ENCODE measurements at places on chromosomes 12 and 14.

GRCh38 chr12:62862259-62862881 lies 72.6 kb downstream of the PPM1H start:
- no peak for DNase-seq

DNA sequence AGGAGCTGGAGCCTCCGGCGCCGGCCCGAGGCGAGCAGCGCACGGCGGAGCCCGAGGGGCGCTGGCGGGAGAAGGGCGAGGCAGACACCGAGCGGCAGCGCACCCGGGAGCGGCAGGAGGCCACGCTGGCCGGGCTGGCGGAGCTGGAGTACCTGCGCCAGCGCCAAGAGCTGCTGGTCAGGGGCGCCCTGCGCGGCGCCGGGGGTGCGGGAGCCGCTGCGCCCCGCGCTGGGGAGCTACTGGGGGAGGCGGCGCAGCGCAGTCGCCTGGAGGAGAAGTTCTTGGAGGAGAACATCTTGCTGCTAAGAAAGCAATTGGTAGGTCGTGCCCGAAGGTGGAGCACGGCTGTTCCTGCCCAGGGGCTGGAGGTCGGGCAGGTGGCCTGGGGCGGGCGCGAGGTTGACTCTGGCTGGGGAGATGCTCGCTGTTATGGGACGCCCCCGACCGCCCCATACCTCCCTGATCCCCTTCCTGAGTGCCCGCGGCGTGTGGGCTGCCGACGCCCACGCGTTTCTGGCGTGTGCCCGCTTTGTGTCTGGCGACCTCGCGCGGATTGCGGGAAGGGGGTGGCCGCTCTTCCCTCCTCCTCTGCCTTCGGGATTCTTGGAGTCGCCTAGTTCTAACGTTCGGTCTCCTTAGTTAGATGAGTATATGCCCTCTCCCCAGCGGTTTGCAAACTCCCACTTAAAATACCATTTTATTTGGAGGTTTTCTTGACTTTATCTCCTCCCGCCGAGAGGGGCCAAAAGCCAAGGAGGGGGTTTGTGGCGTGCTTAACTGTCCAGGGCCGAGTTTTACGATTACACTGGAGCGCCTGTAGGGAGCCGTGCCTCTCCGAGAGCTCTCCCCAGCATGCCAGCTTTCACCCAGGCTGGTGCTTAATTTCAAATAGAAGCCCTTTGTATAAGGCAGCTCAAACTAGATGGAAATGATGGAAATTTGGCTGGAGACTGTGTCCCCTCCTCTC lies 752 bp downstream of the DACT1 start:
- DNase-seq: peak; percentile 57

DNA sequence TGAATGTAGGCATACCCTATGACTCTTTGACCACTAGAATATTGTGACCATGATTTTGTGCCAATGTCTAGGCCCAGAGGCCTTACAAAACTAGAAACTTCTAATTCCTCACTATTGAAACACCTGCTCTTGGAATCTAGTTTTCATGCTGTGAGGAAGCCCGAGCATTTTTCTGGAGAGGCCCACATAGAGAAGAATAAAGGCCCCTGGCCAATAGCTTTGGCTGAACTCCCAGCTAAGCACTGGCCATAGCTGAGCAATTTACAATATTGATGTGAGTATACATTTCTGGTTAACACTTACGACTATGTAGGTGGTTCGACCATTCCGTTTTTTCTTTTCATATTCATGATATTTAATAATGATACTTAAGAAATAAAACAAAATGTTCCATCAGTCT lies 190.3 kb downstream of the KCNH5 start:
- no peak for DNase-seq

DNA sequence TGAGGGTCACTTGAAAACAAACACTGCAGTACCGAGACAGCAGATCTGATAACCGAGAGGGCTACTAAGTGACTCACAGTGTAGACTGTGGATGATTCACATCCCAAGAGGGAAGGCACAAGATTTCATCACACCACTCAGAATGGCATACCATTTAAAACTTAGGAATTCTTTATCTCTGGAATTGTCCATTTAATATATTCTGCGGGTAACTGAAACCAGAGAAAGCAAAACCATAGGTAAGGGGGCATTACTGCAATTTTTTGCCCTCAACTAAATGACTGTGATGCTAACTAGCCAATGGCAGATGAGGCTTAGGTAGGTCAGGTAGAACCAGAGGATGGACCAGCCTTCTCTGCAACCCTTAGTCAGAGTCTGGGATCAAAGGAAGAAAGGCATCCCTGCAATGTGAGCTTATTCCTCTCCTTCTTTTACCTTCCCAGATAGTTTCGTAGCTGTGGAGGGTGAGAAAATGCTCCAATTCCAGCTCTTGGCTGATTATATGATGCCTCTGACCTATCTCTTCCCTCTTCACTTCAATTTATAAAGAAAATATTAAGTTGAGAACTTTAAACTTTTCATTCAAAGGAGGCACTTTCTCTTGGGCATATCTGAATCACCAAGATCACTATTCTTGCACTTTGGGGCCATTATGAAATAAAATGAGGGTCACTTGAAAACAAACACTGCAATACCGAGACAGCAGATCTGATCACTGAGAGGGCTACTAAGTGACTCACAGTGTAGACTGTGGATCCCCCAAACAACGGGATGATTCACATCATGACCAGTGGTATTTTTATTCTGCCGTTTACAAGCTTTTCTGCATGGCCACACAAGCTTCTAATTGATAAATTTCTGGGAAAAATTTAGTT lies 6.8 kb downstream of the ART4 start:
- DNase-seq: no peak

DNA sequence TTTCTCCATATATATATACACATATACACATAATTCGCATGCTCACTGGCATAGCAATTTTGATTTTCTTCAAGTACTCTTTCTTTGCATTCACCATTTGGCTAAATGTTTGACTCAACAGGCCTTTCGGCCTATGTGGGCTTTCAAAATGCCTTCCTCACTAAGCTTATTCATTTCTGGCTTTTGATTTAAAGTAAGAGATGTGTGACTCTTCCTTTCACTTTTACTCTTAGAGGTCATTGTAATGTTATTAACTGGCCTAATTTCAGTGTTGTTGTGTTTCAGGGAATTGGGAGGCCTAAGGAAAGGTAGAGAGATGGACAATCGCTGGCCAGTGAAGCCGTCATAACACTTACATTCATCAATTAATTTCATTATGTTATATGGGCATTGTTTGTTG lies 14.5 kb upstream of the KLRD1 start:
- DNase-seq: no peak

DNA sequence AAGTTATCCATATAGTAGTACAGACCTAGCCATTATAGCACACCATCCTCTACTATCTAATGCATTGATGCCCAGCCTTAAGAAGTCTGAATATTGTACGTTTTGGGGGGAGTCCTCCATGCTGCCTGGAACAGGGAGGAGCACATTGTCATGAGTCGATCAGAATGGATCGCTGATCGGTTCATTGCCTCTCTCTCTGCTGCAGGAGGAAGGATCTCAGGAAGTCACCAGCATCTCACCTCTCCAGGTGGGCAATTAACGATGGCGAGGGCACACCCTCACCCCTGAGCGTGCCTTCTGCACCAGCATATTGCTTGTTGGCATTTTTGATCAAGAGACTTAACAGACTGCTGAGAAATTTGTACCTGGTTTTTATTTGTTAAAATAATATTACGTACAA lies 11.5 kb downstream of the CCND2 start:
- DNase-seq: no peak

- no peak for DNase-seq
These were observed 197.0 kb upstream of the C14orf180 start for GRCh38 chr14:104382361-104383087.

DNA sequence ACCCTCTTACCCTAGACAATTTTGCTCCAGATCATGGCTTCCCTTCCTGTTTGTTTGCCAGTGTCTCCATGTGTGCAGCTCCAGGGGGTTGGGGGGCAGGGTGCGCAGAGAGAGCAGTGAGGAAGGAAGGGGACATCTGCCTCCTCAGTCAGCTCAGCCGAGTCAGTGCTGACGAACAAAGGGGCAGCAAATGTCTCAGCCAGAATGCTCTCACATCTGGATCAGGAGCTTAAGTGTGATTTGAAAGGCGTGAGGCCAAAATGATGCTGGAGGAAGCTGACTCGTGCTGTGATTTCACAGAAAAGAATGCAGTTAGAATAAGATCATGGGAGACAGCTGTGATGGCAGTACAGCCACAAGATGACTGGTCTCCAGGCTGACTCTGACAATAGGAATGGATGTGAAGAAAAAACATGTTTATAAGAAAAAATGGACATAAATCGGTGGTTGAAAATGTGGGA lies 27.1 kb upstream of the CDK17 start:
- peak; percentile 42 for DNase-seq

DNA sequence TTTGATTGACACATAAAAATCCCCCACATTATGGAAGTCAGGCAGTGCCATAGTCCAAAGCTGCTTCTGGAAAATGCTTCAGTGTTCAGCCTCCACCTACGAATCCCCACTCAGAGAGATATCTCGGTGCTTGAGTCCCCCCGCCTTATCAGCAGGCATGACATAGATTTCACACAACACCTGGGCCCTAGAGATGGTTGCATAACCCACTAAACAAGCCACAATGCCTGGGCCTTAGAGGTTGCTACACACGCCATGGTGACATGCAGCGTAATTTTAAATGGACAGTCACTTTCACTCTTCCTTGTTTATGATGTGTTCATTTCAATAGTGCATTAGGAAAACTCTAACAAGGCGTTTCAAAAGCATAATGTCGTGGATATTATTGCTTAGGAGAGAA lies 38.0 kb downstream of the CCDC60 start:
- no peak for DNase-seq

GRCh38 chr12:24728366-24728765 lies 220.5 kb downstream of the BCAT1 start:
- DNase-seq: no peak

DNA sequence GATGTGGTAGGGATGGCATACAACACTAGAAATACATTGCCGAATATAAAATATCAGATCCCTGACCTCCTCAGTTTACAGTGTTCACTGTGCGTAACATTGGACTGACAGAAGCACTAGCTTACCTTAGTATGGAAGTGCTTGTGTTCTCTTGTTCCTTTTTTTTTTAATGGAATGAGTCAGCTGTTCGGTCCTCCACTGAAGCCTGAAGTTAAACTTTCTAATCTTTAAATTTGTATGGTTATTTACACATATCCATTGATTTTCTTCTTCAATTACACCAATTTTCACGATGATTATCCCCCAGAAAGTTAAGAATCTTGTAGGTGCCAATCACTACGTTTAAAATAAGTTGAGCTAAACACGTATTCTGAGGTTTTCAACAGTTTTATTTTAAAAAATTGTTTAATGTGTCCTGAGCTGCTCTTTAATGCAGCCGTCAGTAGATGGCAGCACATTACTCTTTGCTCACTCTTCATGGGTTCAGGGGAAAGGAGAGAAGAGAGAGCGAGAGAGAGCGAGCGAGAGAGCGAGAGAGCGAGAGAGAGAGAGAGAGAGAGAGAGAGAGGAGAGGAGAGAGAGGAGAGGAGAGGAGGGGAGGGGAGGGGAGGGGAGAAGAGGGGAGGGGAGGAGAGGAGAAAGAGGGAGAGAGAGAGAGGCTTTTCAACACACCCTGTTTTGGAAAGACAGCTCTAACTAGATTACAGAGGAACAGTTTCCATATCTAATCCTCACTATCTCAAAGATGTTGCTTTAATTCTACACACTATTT lies 134.7 kb upstream of the SCAF11 start:
- peak; percentile 46 for DNase-seq

- peak; percentile 59 for DNase-seq
These were observed 32.4 kb downstream of the LTBP2 start for GRCh38 chr14:74579447-74580274.

DNA sequence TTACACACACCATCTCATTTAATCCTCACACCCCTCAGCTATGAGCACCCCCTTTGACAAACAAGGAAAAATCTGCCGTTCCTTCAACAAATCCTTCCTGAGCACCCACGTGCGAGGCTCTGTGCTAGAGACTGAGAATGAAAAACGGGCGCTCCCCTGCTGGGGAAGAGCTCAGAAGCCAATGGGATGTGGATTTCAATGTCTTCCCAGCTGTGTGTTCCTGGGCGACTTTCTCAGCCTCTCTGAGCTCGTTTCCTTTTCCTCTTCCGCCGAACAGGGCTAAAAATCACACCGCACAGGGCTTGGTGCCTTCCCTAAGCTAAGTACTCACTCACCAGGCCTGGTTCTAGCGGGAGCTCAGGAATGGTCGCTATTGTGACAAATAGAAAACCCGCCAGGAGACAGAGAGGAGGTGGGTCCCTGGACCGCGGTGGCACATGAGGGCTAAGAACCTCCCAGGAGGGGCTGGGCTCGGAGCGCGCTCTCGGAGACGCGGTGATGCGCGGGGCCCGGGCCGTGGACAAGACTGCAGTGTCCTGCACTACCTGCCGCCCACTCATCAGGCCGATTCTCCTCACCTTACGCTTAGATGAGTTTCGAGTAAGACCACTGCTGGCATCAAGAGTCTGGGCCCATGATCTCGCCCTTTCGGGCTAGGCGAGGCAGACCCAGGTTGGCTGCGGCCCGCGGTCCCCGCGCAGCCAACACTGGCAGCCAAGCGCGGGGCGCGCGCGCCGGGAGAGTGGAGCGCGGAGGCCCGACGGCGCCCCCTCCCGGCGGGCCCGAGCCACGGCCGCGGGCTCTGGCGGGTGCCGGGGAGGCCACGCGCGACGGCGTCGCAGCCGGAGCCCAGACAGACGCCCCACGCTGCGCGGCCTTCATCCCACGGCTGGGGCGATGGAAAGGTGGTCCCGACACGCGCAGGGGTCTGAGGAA lies 17.0 kb downstream of the ZDHHC22 start:
- peak; percentile 75 for DNase-seq

- DNase-seq: no peak
These were observed 27.4 kb upstream of the METAP2 start for GRCh38 chr12:95446506-95446900.

DNA sequence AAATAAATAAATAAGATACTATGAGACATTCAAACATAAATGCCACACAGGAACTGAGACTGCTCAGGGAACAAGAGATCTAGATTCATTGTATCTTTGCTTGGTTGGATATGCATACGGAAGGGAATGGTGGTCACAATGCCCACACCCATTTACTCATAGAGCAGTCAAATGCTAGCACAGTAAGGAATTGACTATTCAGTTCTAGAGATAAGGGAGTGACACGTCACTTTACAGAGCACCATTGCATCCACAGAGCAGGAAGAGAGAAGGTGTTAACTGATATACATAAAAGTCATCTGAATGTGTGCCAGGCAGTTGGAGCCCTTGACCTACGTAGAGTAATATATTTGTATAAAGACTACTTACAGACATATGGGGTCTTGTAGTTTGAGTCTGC lies 530.0 kb upstream of the NOVA1 start:
- no peak for DNase-seq

- peak; percentile 21 for DNase-seq
These were observed 52.0 kb downstream of the KCNMB4 start for GRCh38 chr12:70418101-70418500.

GRCh38 chr12:124713041-124713435 lies 145.6 kb upstream of the NCOR2 start:
- DNase-seq: no peak

DNA sequence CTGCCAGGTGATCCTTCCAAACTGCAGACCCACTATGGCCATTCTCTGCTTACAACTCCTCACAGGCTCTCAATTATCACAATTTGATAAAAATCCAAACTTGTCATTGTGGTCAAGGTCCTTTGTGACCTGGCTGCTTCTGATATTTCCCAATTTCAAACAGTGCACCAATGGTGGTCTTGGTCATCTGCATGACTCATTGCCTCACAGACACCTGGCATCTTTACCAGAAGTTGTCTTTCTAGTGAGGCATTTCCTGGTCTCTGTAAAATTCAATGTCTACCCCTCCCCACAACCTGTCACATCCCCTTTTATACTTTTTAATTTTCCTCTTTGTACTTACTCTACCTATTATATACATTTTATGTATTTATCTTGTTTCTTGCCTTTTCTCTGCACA lies 17.8 kb upstream of the PAPOLA start:
- no peak for DNase-seq

All from activated T-cell treated with anti-CD3 and anti-CD28 coated beads, Interleukin-2, amount 50 U/mL, for 48 hours (primary cell).